Stimulated activated CD4-positive, alpha-beta T cell treated with anti-CD3 and anti-CD28 coated beads, Interleukin-15, amount 100 ng/mL, for 1 hour (primary cell): ENCODE measurements at places on chromosomes 3 and 15.
A peak's percentile ranks its signal among the peaks of the same experiment; 100 is the strongest.

DNA sequence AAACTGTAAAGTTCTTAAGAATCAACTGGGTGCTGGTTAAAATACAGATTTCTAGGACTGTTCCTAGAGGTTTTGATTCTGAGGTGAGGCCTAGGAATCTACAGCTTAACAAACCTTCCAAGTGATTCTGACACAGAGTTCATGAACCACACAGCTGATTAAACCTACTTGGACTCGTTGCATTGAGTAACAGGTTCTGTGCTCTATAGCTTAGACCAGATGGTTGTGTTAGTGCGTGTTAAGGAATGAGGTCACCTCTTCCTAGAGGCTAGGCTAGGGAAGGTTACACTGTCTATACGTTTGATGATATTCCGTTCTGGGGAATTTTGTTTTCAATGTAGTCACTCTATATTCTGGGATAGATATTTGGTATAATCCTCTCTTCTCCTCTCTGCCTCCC is 21.9 kb downstream of the EID1 start:
- no peak for DNase-seq

DNA sequence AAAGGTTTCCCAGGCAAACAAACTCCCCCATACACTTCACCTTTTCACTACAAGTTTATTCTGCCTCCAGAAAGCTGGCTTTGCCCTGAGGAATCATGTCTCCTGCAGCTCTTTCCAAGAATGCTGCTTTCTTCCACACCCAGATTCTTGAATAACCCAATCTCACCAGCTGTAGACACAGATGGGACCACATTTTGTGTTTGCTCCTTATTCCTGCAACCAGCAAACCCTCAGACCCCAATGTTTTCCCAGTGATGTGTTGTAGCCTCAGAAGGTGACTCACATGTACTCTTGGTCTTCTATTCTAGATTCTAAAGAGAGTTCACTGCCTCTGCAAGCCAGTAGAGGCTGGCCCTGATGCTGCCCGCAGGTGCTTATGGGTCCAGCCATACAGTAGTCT is 23.6 kb upstream of the TRIM59 start:
- DNase-seq, result no peak

DNA sequence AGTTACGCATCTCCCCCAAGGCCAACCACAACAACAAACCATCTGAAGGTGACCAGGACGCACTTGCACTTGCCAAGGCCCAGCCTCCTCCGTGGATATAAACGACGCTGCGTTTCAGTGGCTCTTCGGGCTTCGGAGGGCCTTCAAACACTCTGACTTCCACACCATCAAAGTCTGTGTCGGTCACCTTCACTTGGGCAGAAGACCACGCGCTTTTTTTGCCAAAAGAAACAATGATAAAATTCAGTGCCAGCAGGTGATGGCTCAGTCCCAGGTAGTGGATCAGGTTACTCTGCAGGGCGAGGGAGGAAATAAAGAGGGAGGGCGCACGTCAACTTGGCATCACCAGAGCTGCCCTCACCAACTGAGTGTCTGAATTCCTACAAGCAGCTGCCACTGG is 63.0 kb downstream of the NCEH1 start:
- no peak for DNase-seq

DNA sequence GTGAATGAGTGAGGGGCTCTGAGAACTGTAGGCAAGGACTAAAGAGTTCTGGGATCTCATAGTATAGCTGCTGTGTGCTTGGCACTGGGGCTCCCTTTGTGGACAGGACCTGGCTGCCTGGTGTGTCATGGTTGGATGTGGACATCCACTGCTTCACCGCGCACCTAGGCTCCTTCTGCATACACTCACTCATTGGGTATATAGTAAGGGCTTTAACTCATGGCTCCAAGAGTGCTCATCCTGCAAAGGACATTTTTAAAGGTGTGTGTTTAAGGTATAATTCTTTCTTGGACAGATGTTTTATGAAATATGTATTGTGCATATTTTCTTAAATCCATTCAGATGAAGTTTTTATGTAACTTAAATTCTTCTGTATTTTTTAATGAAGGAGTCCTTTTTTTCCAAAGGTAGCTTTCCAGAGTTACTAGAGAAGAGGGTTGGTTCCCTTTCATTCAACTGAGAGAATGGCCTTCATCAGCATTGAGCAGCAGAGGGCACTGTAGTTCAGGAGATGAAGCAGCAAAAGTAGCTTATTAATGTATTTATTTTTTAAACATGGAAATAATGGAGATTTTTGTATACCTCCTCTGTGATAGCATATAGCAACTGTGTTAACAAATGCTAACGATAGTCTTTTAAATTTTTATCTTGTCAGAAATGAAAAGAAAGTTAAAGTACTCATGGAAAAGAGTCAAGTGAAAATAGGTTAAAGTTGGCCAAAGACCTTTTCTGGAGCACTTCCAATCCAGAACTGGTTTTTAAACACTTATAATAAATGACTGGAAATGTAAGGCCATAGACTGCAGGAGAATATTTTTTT is 25.2 kb downstream of the OXNAD1 start:
- no peak for DNase-seq

DNA sequence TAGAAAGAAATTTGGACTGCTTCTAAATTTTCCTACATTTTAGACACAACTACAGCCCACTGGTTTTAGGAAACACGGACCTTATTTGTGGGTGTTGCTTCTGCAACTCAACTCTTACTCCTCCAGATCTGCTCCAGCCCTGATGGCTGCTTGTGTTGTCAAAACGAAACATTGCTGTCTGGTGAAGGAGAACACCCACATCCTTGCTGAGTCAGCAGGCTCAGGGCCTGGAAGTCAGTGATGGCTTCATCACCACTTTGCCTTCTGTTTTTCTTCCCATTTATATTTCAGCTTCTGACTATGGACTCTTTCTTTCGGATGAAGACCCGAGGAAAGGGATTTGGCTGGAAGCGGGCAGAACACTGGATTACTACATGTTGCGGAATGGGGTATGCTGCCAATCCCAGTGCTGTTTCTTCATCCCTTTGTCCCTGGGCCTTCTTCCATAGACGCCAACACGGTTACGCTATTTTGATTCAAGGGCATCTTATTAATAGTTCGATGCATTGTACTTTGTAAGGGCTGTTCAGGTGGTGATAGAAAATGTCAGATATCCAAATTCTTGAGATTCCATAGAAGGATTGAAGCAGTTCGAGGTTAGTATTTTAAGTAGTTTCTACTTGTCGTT is 392.6 kb upstream of the TPM1 start:
- no peak for DNase-seq

DNA sequence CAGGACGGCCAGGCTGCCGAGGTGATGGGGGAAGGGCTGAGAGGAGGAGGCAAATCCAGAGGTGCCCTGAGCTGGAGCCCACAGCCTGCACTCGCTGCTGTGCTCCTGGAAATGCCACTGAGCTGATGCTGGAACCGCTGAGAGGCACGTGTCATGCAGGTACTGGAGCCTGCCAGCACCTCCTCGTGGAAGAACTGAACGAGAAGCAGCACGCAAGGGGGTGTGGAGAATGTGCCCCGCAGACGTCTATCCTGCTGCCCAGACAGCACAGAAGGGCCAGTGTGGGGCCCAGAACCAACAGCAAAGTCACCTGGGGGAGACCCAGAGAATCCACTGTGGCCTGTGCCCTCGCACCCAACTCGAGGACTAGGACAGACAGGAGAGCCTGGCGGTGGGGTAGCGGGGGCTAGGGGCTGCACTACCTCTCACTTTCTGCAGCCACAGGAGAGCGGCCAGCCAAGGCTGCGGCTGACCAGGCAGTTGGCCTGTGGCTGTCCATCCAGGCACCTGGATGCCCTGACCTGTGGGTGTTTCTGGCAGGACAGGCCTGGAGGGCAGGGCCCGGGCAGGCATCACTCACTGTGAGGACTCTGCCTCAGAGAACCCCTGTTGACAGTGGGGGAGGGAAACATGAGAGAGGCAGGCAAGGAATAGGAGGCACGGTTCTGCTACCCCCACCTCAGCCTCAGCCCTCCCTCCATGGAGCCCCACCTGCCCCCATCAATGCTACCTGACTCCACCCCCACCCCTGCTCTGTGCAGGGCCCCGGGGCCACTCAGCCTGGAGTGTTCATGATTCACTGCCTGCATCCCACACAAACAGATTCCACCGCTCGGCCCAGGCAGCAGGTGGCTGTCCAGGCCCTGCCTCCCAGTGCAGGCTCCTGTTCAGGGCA is 213.1 kb downstream of the TBC1D2B start:
- DNase-seq, result no peak

DNA sequence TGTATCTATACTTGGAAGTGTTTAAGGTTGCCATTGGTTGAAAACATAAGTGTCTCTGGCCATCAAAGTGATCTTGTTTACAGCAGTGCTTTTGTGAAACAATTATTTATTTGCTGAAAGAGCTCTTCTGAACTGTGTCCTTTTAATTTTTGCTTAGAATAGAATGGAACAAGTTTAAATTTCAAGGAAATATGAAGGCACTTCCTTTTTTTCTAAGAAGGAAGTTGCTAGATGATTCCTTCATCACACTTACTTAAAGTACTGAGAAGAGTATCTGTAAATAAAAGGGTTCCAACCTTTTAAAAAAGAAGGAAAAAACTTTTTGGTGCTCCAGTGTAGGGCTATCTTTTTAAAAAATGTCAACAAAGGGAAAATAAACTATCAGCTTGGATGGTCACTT is 19.7 kb downstream of the B3GNT5 start:
- DNase-seq, result no peak

DNA sequence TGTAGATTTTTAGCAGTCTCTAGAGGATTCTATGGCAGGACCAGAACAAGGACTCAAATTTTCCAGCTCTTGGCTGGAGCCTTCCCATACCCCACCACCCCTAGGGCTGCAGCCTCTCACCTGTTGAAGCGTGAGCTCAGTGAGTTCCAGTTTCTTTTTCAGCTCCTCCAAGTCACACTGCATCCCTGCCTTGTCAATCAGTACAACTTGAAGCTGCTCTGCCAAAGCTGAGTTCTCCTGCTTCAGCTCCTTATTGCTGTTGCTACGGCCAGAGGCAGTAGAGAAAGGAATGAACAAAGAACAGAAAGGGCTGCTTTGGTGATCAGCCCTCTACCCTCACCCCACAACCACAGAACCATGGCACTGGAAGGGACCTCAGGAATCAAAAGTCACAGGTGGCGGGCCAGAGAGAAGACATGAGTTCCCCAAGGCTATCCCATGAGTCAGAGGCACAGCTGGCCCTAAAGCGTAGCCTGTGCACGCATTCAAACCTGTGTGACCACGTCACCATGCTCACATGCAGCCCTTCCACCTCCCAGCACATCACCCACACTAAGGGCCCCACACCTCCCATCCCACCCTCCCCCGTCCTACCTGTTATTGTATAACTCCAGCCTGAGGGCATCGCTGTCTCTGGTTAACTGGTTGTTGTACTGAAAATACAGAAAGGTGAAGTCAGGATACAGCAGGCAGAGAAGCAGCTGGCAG is 83.3 kb upstream of the C2CD4B start:
- DNase-seq, result no peak

- DNase-seq, result no peak
Measured at GRCh38 chr15:48447058-48447457, 115.8 kb downstream of the DUT start.

- DNase-seq, result no peak
Measured at GRCh38 chr3:45564172-45564571, 30.4 kb upstream of the LIMD1 start.

DNA sequence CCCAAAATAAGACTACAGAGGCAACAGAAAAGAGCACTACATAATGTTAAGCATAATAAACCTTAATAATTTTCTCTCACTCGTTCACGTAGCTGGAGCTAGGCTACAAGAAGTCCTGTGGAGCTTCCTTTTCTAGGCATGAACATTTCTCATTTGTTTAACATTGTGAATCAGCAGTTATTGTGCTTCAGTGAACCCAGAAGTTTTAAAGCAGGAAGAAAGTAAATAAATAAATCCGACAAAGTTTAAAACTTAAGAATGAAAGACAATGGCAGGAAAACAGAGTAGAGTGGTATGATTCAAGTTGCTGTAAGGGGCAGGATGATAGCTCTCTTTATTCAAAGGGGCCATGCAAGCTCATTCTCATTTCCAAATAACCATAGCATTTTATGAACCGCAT is 191.8 kb downstream of the LSAMP start:
- no peak for DNase-seq

DNA sequence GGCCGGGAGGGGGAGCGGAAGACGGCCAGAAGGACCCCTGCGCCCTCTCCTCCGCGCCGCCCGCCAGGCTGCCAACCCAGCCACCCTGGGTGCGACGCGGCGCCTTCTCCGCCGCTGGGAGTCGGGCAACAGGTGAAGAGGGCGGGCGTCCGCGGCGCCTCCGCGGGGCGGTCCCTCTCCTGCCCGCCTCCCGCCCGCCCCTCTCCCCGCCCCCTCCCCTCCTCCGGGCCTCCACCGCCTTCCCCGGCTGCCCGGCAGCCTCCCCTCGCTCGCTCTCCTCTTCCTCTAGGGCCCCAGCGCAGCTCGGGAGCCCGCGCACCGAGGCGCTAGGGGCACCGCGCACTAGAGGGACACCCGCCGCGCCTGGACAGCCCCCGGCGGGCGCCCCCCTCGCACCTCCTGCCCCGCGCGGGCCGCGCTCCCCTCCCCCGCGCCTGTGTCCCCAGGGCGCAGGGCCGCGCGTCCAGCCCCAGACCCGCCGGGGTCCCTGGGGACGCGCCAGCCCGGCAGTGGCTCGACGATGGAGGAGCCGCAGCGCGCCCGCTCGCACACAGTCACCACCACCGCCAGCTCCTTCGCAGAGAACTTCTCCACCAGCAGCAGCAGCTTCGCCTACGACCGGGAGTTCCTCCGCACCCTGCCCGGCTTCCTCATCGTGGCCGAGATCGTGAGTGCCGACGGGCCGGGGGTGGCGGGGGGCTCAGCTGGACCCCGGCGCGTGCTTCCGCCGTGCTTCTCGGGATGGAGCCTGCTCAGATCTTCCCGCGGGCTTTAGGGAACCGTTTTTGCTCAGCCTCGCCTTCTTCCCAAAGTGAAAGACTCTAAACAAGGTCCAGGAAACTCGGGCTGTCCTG is at the start of gene CMTM8:
CMTM8 (plus strand) TSS at position 228 of the 854 bp plus-strand sequence; CDS start at position 521, 293 bp downstream.
- peak; percentile 58 for DNase-seq

DNA sequence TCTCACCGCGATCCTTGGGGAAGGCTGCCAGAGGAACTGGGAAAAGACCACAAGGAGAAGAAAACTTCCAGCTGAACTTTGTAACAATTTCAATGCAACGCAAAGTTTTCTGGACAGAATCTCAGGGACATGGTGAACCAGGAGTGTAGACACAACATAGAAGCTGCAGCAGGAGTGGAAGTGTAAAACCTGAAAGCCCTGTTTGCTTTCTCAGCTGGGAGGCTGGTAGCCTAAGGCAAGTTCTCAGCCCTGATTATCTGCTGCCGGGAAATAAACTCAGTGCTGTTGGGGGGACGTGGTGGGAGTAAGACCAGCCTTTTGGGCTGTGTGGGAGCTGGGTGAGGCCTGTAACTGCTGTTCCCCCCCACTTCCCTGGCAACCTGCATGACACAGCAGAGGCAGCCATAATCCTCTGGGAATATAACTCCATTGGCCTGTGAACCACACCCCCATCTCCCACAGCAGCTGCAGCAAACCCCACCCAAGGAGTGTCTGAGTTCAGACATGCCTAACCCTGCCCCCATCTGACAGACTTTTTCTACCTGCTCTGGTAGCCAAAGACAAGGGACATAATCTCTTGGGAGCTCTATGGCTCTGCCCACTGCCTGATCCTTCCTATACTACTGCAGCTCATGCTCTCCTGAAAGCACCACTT is 106.7 kb downstream of the ZNF621 start:
- DNase-seq, result no peak
